ENCODE measurements at places on chromosomes 1 and 21.

DNA sequence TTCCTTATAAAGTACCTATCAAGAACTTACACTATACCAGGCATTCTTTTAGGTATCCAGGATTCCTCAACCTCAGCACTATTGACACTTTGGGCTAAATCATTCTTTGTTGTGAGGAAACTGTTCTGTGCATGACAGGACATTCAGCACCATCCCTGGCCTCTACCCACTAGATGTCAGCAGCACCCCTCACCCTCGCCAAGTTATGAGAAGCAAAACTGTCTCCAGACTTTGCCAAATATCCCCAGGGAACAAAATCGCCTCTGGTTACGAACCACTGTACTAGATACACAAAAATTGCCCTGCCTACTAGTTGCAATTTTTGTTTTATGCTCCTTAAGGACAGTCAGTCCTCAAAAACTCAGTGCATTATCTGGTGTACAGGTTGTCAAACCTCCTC, 35.7 kb downstream of the PALMD start:
- DNase-seq = no peak

DNA sequence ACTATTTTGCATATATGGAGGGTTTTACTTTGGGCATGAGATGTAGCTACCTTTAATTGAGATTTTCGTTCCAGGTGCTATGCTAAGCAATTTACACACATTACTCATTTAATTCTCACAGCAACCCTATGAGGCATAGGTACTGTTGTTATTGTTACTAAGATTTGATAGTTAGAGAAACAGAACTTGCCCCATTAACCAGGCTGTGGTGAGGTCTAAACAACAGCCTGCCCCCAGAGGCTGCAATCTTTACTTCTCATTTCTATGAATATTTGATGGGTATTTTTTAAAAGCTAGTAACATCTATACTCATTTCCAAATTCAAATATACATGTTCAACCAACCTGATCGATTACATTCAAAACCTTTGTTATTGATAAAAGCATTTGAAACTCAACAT, 155.6 kb downstream of the GALNT2 start:
- DNase-seq = no peak

DNA sequence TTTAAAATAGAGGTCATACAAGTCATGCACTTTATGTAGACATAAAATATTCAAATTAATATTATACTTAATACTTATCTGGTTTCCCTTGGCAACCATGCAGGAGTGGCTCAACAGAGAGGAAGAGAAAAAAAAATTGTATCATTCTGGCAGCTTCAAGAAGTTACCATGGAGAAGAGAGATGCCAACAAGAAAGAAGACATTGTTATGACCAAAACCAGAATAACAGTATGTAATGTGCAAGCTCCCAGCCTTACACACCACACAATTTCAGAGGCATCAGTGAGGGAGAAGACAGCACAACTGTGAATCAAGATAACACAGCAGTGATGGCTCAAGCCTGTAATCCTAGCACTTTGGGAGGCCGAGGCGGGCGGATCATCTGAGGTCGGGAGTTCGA, 49.1 kb upstream of the RCOR3 start:
- DNase-seq = no peak

DNA sequence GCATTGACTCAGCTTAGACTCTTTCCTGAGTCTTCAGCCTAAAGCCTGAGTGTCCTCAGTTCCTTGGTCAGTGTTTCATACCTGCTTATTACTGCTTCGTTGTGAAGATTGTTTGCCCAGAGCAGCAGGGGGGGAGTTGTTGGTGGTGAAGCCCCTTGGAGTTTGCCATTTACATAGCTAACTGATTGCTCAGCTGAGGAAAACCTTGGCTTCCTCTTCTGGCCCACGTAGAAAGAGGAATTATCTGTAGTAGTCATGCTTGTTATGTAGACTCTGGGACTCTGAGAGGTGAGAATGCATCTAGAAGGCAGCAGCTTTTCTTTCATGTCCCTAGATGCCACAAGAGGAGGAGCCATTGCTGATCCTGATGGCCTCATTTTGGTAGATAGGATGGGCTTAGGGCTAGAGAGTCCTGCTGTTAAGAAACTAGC, 125.9 kb downstream of the MAST2 start:
- DNase-seq = no peak

GRCh38 chr1:232550007-232550406, 79.9 kb downstream of the SIPA1L2 start:
- DNase-seq = no peak

GRCh38 chr1:117077267-117077666, 17.1 kb downstream of the TTF2 start:
- DNase-seq = no peak

DNA sequence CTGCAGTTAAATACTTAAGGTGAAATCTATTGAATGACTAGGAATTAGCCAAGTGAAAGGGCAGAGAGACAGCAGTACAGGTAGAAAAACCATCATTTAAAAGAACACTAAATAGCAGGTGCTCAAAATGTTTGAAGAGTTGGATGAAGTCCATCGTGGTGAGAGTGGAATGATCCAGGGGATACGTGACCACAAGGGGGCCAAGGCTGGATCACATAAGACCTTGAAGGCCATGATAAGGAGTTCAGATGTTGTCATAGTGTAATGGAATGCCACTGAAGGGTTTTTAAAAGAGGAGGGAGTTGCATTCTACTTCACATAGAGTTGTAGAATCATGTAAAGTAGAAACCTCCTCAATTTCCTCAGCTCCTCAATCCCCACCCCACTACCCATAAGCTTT, 34.8 kb upstream of the HOOK1 start:
- no peak for DNase-seq
